ENCODE measurements at places on chromosomes 2 and 18.

DNA sequence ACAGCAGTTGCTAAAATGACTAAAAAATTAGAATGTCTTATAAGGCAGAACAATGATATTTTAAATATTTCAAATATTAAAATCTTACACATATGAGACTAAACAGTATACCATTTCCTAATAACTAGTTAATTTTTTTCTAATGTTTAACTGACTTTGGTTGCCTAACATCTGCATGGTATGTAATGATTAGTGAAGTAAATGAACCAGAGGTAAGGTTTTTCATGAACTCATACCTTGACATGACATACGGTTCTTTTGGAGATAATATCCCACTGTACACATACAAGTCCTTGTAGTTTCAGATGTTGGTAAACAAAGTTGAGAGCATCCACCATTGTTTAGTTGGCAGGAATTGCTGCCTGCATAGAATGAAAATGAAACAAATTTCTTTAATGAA, 1360.2 kb downstream of the LRP1B start:
- no peak for DNase-seq

- no peak for DNase-seq
Measured at GRCh38 chr2:69459936-69460335, 22.7 kb upstream of the NFU1 start.

- DNase-seq = no peak
Measured at GRCh38 chr2:51153236-51153635, 121.3 kb upstream of the NRXN1 start.

DNA sequence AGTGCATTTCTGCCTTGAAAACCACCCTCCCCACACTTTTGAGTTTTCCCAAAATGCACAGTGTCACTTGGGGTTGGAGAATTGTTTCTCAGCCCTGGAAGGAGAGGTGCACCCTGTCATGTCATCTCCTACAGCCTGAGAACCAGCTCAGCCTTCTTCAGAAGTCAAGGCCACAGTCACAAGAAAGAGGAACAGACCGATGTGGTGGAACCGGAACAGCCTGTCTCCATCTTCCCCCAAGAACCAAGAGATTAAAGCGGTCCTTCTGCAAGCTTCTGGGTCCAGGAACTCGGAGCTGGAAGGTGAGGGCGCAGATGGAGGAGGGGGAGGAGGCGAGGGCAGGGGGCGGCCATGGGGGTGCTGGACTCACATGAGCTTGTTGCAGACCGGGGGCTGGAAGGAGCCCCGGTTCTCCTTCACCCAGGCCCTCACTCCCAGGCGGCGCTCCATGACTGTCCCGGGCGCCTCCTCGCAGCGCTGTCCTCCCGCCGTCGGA, 248 bp downstream of the HAAO start:
- peak; percentile 44 for DNase-seq

GRCh38 chr18:5451150-5451549, 92.6 kb downstream of the EPB41L3 start:
- no peak for DNase-seq
